ENCODE measurements at places on chromosomes 3 and 15.

DNA sequence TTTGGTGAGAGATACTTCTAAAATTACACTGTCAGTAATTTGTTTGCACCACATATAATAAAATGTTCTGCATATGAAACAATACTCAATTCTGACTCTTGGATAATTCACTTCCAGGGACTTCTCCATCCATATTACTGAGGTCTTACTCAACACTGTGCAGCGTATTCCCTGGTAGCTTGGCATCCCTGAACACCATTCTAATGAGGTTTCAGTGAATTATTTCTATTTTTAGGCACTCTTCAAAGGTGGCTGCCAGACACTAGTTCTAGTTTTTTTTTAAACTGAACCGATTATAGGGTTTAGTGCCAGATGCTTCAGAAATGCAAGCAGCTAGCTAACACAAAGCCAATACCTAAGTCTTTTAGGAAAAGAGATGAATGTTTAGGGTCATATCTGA lies 283.3 kb downstream of the FEZF2 start:
- DNase-seq = no peak

GRCh38 chr15:27538325-27538724 lies 560.8 kb downstream of the OCA2 start:
- DNase-seq = no peak

GRCh38 chr15:65132878-65133547 lies 595 bp downstream of the PDCD7 start:
- peak; percentile 86 for DNase-seq

DNA sequence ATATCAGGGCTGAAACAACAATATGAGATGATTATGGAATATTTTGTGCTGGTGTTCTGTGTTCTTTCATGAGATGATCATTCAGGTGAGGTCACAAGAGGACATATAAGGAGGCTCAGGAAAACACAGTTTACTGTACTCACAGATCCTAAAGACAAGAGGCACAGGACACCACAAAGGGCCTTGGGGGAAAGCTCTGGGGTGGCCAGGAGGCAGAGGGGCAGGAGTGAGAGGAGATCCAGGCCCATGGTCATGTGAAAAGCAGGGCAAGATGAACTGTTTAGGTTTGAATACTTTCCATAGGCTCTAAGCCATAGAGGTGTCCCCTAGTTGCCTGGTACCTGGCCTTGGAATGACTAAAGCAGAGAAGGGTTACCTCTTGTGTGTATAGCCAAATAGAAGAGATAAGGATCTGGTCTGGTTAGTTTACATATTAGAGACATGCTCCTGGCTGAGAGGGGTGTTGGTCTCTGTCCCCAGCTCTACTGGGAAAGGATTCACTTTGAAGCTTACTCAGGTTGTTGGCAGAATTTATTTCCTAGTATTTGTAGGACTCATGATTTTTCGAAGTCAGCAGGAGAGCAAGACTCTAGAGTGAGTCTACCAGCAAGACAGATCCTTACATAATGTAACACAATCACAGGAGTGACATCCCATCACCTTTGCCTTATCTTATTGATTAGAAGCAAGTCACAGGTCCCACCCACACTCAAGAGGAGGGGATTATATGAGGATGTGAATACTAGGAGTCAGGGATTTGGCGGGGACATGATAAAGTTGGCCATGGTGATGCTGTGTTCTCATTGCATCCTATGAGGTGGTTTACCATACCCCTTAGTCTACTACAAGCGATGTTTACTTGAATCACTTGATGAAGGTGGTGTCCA lies 11.3 kb upstream of the TM4SF1 start:
- DNase-seq = no peak

DNA sequence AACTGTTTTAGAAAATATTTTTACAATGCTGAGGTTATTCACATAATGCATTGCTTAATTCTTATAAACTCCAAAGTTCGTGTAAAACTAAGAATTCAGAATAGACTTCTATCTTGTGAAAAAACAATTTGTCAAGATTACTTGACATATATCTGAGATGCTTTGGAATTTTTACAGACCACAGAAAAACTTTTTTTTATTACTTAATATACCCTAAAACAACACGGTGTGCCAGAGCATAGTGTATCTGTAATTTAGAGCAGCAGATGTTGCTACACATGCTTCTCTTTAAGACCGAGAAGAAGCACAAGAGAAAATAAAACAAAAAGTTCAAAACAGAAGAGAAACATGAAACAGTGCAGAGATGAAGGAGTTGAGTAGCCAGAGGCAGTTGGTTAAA lies 26.4 kb downstream of the ASB7 start:
- no peak for DNase-seq

GRCh38 chr15:42077689-42078088 lies 16.7 kb downstream of the PLA2G4D start:
- no peak for DNase-seq

GRCh38 chr3:39801216-39801615 lies 8.2 kb upstream of the MYRIP start:
- DNase-seq = no peak

- no peak for DNase-seq
Observed at GRCh38 chr3:69204315-69204957, 82.0 kb upstream of the LMOD3 start.

GRCh38 chr3:49017229-49017970 lies 980 bp downstream of the DALRD3 start:
- no peak for DNase-seq

GRCh38 chr3:53092942-53093341 lies 37.3 kb downstream of the RFT1 start:
- no peak for DNase-seq

- DNase-seq = no peak
Observed at GRCh38 chr3:71117572-71118247, 465.8 kb downstream of the FOXP1 start.

- DNase-seq = no peak
Observed at GRCh38 chr3:151101270-151101969, 16.0 kb downstream of the MED12L start.

GRCh38 chr3:192169332-192169915 lies 557.9 kb downstream of the FGF12 start:
- no peak for DNase-seq

GRCh38 chr3:107994181-107994580 lies 96.7 kb downstream of the CD47 start:
- no peak for DNase-seq

GRCh38 chr3:34377961-34378360 lies 579.5 kb downstream of the PDCD6IP start:
- DNase-seq = no peak

GRCh38 chr3:144496141-144496835 lies 524.7 kb downstream of the DIPK2A start:
- peak; percentile 8 for DNase-seq

DNA sequence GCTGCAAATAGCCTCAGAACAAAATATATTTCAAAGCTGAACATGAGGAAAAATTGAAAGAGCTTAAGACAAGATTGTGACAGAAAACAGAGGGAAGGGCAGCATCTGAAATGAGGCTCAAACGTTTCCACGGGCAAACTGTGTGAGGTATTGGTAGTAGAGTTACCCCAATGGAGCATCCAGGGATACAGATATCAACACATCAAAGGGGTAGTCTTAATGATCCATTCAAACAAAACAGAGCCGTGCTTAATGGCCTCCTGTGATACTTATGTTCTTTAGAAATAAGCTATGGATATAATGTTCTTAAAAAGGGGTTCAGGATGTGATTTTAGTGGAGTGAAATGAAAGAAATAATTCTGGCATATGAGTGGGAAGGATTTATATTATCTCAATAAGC lies 430.3 kb upstream of the PDZRN3 start:
- no peak for DNase-seq

- peak; percentile 18 for DNase-seq
Observed at GRCh38 chr15:45790325-45790943, 155.6 kb downstream of the SQOR start.

DNA sequence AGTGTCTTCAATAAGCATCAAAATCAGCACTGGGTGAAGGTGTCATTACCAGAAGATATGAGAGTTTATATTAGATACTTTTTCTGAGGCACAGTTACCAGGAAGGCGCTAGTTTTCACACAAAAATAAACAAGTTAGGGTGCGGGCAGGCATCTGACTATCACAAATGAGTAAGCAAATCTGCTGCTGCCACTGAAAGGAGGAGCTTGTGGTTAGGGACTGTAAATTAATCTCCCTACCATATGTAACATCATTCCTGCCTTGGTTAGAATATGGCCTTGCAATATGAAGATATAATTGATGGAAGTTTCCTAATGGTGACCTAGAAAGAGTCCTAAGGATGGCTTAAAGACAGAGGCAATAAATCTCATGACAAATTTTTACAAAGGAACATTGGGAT lies 19.5 kb upstream of the EID1 start:
- DNase-seq = no peak
